Activated gamma-delta T cell (primary cell): ENCODE measurements at places on chromosomes 7 and 10.

DNA sequence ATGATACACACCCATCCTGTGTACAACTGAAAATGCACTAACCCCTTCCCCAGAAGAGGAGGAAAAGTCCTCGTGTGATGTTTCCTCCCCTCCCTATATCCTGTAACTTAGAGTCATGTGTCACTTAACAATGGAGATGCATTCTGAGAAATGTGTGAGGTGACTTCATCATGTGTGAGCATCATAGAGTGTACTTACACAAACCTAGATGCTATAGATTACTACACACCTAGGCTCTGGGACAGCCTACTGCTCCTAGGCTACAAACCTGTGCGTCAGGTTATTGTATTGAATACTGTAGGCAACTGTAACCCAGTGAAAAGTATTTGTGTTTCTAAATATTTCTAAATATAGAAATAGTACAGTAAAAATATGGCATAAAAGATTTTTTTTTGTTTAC, 98.6 kb upstream of the FAM180A start:
- no peak for DNase-seq

GRCh38 chr10:72561745-72562166, 64.1 kb downstream of the MICU1 start:
- no peak for DNase-seq

DNA sequence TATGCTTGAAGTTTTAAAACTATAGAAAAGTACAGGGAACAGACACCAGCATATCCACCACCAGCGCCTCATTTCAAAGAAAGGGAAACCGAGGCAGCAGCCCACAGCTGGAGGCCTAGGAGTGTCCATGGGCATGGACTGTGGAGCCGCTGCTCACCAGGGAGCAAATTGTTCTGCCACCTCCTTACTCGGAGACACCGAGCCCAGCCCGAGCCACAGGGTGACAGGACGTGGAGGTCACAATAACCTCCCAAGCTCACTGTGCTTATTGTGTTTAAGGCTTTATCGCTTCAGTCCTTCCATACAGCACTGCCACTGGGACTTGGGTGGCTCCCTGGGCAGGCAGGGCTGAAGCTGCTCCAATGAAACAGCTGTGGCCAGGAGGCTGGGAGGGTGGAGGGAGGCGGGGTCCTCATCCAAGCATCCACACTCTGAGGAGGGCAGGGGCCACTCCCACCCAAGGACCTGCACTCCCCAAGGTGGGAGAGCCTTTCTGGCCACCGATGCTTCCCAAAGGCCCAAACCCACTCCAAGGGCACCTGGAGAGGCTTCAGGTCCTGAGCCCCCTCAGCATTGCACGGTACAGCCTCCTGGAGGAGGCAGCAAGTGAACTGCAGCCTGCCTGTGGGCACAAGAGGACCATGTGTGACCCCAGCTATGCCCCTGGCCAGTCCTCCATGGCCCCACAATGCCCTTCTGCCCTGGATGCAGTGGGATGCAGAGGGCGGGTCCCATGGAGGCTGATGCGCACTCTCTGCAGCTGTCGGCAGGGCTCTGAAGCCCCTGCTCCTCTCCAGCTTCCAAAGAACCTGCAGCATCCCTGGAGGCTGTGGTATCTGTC, 38.7 kb upstream of the RET start:
- no peak for DNase-seq

GRCh38 chr7:33900501-33900900, 4.8 kb upstream of the BMPER start:
- no peak for DNase-seq

GRCh38 chr7:34236839-34237492, 331.6 kb downstream of the BMPER start:
- no peak for DNase-seq

DNA sequence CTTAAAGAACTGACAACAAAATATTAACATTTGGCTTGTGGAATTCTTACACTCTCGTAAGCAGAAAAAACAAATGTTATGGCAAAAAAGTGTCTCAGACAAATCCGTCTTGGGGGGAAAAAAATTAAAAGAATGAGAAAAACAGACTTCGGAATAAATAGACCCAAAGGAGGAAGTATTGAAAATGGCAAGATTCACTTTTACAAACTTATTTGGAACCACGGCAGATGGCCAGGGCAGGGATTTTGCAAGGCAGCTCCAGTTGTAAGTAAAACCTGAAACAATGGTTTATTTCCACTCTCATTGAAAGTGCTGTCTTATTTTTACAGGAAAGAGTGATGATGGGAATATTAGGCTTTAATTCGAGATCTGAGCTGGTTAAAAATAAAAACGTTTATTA, 1.5 kb upstream of the ZNF438 start:
- DNase-seq = no peak

DNA sequence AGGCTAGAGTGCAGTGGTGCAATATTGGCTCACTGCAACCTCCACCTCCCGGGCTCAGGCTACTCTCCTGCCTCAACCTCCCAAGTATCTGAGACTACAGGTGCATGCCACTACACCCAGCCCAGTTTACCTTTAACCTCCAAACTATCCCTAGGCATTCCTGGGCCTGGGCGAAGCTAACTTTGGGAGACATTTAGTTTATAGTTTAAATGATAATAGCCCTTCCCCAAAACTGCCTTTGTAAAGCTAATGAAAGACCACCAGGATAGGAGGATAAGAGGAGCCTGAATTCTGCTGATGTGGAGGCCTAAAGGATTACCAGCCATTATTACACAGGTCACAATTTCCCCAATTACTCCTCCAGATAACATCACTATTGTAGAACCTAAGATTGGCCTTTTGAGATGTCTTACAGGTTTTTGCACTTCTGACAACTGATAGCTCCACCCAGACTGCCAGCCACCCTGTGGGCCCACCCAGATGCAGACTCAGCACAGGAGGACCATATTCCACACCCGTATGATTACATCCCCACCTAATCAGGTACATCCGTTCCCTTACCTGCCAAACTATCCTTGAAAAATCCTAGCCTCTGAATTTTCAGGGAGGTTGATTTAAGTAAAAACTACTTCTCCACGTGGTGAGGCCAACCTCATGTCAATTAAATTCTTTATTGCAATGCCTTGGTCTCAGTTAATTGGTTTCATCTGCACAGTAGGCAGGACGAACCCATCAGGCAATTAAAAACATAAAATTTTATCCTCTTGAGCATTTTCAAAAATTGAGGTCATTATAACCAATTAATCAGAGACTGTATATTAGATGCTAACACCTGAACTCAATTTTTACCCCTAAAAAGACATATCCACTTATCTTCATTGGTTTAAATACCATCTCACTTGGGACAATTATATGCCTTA, 62.3 kb upstream of the TMEM254 start:
- DNase-seq = no peak

- no peak for DNase-seq
Observed at GRCh38 chr10:91271886-91272285, 51.4 kb downstream of the PCGF5 start.

DNA sequence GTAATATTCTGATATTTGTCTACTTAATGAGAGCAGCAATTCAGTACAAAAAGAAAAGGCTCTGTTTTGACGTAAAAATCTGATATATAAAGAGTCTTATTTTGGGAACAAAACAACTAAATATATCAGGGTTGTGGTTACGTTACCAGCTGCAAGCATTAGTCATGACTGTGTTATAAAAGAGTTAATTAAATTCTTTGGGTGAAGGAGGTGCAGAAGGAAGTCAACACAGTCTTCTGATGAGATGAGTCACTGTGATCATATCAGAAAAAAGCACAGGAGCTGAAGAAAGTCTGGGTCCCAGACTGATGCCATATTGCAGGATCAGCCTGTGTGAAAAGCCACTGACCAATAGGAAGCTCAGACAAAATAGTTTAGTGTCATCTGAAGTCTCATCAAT, 234.3 kb upstream of the TEX47 start:
- no peak for DNase-seq

- no peak for DNase-seq
Observed at GRCh38 chr10:15627617-15628196, 92.0 kb downstream of the ITGA8 start.

- no peak for DNase-seq
Observed at GRCh38 chr10:839550-840205, 91.8 kb downstream of the LARP4B start.

GRCh38 chr10:104139221-104139620, 17.2 kb downstream of the SFR1 start:
- no peak for DNase-seq
